ENCODE measurements at places on chromosomes 4 and X.
A peak's percentile ranks its signal among the peaks of the same experiment; 100 is the strongest.

DNA sequence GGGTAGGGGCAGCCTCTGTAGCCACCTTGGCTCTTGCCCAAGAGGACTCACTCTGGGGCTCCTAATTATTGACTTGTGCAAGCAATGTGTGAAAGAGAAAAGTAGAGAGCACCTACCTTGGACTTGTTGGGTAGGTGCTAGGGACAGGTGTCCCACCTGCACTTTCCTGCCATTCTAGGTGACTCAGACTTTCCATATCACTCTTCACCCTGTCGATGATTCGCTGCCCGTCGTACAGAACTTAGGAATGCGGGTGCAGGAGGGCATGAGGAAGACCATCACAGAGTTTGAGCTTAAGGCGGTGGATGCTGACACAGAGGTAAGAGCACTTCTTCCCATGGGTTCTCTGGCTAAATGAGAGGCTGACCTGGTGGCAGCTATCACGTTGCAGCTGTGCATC lies 87.3 kb upstream of the ANXA3 start:
- no peak for DNase-seq

- DNase-seq, result no peak
Observed at GRCh38 chrX:153927672-153927921, 1.5 kb upstream of the ARHGAP4 start.

- DNase-seq, result no peak
Observed at GRCh38 chr4:184150102-184150839, 67.4 kb downstream of the ENPP6 start.

GRCh38 chr4:137530176-137530575 lies 2.1 kb downstream of the PCDH18 start:
- DNase-seq, result no peak

DNA sequence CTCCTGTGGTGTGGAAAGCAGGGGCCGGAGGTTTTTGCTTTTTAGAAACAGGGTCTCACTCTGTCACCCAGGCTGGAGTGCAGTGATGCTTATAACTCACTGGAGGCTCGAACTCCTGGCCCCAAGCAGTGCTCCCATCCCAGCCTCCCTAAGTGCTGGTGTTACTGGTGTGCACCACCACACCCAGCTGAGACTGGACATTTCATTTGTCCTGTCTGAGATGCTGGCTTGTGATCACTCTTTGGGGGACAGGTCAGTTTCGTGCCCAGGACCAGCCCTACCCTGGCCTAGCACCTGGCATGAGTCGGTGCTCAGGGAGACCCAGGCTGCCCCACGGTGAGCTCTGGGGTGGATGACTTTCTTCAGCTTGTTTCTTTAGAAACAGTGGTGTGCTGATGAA lies 11.3 kb downstream of the PSAPL1 start:
- DNase-seq, result no peak

GRCh38 chr4:40857956-40858355 lies 108.2 kb downstream of the NSUN7 start:
- DNase-seq, result no peak

- no peak for DNase-seq
Observed at GRCh38 chrX:138006180-138006579, 440.3 kb downstream of the ZIC3 start.

- DNase-seq, result no peak
Observed at GRCh38 chr4:14157262-14157661, 529.7 kb upstream of the BOD1L1 start.

GRCh38 chrX:117538178-117539089 lies 578.2 kb downstream of the KLHL13 start:
- peak; percentile 10 for DNase-seq

DNA sequence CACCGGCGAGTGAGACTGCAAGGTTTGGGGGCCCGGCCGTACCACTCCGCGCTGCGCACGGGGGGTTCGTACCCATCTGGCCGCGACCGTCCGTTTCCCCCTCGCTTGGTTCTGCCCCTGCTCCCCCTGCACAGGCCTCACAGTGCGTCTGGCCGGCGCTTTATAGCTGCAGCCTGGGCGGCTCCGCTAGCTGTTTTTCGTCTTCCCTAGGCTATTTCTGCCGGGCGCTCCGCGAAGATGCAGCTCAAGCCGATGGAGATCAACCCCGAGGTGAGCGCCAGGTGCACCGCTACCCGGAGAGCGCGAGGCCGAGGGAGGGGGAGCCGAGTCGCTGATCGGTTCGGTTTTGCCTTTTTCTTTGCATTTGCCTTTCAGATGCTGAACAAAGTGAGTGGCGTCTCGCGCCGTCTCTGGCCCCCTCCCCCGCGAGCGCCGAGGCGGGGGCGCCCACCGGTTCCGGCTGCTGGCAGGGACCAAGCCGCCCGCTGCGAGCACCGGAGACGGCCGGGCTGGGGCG lies at the start of gene UCHL1:
Gene UCHL1, plus strand, starts transcription at position 189 of the 517 bp plus-strand sequence. Its CDS starts 49 bp downstream, at position 238.
- peak; percentile 97 for DNase-seq

GRCh38 chr4:108714880-108715279 lies 48.0 kb downstream of the ETNPPL start:
- no peak for DNase-seq

DNA sequence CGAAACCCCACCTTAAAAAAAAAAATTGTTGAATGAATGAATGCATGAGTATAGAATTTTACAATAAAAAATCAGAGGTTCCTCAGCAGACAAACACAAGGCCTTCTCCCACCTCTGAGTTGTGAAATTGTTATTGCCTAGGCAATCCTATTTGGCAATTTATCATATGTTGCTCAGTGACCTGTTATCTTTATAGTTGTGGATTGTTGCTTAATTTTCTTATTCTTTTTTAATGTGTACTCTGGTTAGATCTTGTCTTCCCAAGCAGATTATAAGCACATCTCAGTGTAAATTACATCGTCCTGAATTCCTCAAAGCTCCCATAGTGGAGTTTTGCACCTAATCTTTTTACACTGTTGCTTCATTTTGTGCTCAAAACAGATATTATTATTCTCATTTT lies 71.9 kb downstream of the RBM47 start:
- DNase-seq, result no peak

GRCh38 chr4:101418055-101418454 lies 70.7 kb upstream of the PPP3CA start:
- DNase-seq, result no peak

DNA sequence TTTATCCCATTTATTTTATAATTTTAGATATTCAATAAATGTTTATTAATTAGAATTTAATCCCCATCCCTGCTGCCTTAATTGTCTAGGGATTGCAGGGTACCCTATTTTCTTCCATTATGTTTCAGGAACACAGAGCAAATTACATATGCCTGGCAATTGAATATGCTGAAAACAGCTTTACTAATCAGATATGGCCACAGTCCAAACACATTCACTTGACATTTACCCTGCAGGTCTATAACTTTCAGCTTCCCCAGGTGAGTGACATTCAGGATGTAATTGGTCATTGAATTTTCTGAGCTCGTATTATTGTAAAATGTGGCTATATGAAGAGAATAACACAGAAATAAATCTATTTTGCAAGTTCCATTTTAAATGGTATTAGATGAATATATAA lies 218.7 kb upstream of the NDST4 start:
- DNase-seq, result no peak

DNA sequence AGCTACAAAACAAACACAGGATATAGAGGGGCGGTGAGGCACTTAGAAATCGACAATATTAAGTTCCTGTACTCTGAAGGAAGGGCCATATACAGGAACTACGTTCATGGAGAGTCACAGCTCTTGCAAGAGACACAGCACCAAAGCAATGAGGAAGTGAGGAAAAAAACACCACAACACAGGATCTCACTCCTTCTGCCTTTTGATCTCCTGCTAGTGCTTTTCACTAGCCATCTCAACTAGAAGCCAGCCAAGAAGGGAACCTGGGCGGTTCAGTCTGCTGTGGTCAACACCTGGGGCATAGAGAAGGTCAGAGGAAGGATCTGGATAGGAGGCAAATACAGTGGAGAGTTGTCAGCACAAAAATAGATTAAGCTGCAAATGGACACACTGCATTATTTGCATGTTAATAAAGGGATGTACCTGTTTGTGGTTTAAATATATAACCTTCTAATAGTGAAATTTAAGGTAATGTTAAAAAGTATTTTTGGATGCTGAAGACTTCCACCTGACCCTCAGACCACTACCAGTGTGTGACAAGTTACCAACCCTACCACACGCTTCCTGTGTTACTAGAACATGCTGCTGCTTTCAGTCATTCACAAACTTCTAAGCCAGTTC lies 104.6 kb downstream of the DTHD1 start:
- no peak for DNase-seq

DNA sequence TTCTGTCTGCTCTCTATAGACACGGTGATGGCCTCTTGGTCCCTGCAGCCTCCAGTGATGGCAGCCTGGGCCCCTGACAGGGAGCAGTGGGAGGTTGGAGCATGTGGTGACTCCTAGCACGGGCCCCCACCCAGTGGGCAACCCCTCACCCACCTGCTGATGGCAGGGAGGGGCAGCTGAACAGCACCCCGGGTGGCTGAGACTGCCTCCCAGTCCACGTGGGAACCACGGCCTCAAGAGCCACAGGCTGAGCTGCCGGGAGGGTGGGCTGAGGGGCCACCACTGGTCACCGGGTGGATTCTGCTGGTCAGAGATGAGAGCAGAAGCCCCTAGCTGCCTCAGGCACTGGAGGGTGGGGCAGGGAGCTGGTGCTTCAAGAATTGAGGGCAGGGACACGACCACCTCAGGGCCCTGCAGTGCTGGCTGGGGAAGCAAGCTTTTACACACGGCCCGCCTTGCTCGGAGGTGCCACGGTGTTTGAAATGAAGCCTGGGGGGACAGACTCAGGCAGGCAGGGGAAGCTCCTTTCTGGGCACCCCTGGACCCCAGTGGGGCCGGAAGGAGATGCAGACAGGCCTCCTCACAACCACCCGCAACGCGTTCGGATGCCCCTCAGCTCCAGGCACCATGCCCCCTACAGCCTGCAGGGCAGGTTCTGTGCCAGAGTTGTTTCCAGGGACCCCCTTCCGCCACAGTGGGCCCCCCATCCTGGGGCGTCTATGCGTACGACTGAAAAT lies 6.3 kb upstream of the HAUS3 start:
- peak; percentile 26 for DNase-seq

DNA sequence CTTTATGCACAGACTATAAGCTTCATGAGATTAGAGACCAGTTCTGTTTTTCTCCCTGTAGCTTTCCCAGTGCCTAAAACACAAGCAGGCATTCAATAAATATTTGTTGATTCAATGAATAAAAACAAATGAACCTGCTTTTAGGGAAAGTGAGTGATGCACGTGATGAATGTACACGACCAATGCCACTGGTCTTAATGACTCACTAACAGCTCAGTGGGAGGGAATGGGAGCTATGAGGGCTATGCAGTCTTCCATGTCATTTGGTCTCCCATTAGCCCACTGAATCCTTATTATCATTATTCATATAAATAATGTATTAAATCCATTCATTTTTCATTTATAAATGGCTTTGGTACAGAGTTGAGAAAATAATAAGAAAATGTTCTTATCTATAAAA lies 247.4 kb downstream of the FBXO8 start:
- DNase-seq, result no peak

DNA sequence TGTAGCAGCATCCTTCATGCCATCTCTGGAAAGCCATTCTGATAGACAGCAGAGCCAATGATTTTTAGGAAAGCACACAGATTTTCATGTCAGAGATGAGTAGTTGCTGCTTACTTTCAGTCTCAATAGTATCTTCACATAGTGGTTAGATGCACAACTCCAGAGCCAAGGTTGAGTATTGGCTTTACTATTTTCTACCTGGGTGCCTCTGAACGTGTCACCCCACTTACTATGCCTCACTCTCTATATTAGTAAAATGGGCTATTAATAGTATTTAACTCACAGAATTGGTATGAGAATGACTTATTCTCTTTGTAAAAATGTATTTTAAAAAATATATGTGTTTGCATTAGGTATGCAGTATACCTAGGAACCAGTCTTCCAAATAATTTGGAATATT lies 108.8 kb upstream of the STIM2 start:
- DNase-seq, result no peak

DNA sequence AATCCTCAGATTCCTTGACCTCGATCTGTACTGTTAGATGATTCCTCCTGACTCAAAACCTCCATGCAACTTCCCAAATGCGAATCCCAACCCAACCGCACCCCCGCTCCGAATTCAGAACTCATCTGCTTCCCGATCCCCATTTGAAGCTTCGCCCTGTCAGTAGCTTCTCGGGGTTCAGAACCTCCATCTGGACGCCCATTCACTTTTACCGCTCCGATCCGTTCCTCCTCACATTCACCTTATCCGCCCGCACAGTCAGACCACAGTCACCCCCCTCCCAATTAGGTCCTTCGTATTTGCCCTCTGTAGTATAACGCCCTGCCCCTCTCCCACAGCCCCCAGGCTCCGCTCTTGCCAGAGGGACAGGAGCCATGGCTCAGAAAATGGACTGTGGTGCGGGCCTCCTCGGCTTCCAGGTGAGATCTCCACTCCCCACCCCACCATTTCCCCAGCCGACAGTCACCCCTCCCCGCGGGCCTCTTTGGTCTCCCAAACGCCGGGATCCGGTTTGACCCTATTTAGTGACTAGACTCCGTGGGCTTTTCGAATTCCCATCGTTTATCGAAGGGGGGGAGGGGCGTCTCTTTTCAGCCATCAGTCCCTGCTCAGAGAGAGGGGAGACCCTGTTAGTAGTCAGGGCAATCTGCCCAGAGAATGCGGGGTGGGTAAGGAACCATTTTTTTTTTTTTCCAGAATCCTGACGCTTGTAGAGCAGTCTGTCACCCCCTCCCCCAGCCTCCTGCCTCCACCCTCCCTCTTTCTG lies 691 bp downstream of the MAGED1 start:
- DNase-seq, result peak; percentile 50

DNA sequence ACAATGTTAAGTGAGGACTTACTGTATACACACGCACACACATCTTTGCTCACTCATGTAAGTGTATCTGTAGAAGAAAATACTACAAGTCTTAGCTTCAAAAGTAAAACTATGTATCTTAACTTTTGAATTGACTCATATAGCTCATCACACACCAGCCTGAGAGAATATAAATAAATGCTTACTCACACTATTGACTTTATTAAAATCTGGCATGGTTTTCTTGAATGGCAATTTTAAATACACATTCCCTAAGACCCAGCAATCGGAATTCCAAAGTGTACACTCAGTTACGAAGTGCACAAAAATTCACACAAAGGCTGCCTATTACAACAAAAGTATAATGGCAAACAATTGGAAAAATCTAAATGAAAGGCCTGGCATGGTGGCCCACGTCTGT lies 2.0 kb downstream of the ERCC6L start:
- DNase-seq, result no peak

- DNase-seq, result no peak
Observed at GRCh38 chr4:29199485-29199884, 1520.7 kb upstream of the PCDH7 start.

- DNase-seq, result no peak
Observed at GRCh38 chr4:3316146-3316545, 23.3 kb downstream of the RGS12 start.

DNA sequence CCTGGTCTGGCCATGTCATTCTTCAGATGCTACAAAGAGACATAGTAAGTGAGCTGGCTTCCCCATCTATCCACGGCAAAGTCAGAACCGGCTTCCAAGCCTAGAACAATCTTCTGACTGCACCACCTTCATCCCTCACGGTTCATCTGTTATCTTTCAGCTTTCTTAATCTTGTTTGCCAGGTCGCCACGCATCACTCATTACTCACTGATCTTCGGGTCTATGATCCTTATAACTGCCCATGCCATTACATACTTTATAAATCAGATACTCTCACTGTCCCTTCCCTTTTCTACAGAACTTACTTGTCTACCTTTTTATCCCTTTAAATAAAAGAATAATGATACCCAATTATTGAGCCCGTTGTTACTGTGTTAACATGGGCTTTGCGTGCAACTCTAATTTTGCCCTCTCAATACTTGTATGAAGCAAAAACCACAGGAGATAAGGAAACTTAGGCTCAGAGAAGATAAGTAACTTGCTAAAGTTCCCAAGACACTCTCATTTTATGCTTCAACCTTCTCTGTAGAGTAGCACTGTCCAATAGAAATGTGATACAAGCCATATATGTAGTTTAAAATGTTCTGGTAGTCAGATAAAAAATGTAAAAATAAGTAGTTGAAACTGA lies 171.7 kb downstream of the AMELX start:
- DNase-seq, result no peak

All from glutamatergic neuron (in vitro differentiated cells).